NCI-H345 (cell line): ENCODE measurements at places on chromosomes 3 and 15.

DNA sequence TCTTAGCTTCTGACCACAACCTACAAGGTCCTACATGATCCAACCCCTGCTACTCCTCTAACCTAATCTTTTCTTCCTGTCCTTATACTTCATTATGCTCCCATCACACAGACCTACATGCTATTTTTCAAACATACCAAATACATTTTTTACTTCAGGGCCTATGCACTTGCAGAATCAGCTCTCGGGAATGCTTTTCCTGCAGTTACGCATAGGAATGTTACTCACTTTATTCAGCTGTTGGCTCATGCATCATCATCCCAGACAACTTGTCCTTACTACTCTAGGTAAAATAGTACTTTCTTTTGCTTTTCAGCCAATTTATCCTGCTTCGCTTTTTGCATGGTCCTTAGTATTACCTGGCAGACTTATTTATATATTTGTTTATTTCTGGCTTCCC is 105.6 kb downstream of the OXSM start:
- no peak for DNase-seq

GRCh38 chr15:74322558-74323180 is 44.8 kb downstream of the CYP11A1 start:
- peak; percentile 56 for DNase-seq

DNA sequence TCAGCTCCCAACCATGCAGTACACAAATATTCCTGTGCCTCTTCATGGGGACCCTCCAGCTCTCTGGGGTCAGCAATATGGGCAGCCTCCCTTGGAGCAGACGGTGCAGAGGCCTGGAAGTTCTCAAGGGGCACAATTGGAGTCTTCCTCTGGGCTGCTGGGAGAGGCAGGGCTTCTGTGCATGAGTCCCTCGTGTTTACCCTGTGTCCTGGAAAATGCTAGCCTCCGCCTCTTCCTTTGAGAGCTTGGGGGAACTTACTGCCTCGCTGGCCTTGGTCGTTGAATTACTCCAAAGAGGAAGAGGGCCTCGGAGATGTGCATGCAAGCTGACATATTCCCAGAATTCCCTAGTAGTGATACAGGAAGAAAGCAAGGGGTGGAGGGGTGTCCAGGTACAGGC is 284.4 kb upstream of the IGF1R start:
- DNase-seq, result no peak

DNA sequence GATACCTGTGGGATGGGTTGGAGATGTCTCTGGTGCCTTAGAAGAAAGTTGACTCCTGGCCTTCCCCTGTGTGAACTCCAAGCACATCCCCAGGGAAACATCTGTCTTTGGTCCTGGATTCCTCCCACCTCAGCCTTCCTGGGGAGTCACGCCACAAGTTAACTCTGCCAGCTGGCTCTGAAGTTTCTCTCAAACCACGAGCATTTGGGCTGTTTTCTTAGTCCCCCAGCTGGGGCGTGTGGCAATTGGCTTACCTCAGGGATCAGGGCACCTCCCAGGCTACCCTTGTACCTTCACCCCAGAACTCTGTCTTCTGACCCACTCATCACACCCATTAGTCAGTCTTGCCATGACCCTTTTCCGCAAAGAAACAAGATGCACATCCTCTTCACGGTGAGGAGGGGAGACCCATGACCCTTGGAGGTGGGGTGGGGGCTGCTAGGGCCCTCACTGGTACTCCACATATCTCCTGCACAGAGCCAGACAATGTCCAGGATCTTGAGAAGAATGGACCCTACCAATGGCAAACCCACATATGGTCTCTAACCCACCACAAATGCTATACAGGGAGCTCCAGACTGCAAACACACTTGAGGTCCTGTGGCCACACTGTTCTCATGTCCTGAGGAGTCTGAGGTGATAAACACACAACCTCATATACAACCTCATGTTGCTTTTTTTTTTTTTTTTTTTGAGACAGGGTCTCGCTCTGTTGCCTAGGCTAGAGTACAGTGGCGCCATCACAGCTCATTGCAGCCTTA is 3.9 kb downstream of the NEIL1 start:
- DNase-seq, result no peak

GRCh38 chr15:43749690-43750345 is 3.6 kb downstream of the PDIA3 start:
- no peak for DNase-seq

GRCh38 chr3:129106320-129106719 is 15.3 kb downstream of the RAB43 start:
- DNase-seq, result no peak

DNA sequence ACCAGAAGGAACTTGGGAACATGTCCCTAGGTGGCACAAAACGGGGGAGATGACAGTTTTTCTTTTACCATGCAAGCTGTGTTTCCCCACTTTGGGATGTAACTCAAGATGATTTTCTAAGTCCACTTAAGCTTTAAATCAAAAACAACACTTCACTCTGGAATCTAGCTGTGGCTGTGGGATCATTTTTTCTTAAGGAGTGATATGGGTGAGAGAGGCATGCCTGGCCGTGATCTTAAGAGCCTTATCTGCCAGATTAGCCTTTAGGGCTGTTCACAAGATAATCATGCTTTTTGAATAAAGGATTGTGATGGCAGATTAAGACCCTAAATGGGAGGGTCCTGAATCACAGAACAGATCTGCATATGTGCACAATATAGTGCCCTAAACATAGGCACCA is 384.8 kb upstream of the SEMA6D start:
- DNase-seq, result no peak

DNA sequence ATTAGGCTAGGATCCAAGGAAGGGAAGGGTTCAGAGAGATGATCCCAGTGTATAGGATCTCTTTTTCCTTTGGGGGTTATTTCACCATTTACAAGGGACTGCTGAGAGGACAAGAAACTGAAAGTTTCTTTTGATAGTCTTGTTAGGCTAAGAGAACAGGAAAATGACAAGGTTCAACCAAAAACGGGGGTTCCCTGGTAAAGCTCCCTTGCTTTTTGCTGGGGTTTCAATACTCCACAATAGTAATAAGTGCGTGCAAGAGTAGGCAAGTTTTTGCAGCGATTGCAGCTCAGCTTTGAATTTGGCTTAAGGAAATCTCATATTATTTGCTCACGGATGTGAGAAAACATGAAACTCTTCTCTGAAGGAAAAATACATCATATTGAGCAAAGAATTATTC is 18.8 kb upstream of the SUSD5 start:
- no peak for DNase-seq
